ENCODE measurements at places on chromosomes 12 and 14.

GRCh38 chr12:100484183-100484886, 10.7 kb downstream of the NR1H4 start:
- DNase-seq = no peak

DNA sequence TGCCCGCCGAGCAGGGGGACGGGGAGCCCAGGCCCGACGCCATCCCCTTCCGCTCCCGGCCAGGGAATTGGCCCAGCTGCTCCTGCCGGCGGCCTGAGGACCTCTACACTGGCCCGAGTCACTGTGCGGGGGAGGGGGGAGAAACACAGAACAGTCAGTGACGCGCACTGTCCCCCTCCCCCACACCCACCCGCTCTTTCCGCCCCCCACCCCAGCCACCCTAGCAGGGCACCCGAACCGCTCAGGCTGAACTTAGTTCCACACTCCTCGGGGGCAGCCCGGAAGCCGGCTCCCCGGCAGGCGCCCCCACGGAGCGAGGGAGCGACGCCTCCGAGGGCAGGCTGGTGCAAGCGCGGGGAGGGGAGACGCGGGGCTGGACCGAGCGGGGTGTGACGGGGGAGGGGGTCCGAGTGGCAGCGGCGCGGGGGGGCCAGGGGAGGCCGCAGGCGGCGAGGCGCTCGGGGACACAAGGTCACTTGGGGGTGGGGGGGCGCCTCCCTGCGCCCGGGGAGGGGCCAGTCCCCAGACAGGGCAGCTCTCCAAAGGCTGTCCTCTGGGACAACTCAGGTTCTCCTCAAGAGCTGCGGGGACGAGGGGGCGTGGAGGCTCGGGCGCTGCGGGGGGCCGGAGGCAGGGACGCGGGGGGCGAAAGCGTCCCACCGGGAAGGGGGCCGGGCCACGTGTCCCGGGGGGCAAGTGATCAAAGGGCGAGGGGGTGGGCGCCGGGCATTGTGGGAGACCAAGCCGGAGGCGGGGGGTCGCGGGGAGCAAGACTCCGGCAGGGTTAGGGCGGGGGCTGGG, 648 bp downstream of the CHD4 start:
- DNase-seq = peak; percentile 28

DNA sequence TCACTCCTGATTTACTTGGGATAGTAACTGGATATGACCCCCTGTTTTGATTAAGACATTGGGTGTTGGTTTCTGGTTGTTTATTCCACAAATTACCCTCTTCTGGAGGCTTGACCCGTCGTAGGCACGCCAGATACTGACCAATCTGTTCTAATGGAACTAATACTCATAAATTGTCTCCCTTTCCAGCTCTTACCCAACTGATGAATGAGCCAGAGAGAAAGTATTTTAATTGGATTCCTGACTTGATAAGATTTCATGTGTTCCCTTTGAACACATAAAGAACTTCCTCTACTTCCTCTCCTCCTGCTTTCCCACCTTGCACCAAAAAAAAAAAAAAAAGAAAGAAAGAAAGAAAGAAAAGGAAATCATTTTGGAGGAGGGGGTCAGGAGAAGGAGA, 340.9 kb downstream of the PCNX1 start:
- no peak for DNase-seq

DNA sequence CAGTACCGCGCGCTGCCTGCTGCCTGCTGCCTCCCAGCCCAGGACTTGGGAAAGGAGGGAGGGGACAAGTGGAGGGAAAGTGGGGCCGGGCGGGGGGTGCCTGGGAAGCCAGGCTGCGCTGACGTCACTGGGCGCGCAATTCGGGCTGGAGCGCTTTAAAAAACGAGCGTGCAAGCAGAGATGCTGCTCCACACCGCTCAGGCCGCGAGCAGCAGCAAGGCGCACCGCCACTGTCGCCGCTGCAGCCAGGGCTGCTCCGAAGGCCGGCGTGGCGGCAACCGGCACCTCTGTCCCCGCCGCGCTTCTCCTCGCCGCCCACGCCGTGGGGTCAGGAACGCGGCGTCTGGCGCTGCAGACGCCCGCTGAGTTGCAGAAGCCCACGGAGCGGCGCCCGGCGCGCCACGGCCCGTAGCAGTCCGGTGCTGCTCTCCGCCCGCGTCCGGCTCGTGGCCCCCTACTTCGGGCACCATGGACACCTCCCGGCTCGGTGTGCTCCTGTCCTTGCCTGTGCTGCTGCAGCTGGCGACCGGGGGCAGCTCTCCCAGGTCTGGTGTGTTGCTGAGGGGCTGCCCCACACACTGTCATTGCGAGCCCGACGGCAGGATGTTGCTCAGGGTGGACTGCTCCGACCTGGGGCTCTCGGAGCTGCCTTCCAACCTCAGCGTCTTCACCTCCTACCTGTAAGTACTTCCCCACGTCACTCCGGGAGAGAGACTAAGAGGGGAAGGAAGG, at the start of gene LGR5:
Gene LGR5 (plus strand): TSS at position 186 of the 732 bp plus-strand sequence. CDS start 283 bp downstream, at position 469.
- DNase-seq = no peak

DNA sequence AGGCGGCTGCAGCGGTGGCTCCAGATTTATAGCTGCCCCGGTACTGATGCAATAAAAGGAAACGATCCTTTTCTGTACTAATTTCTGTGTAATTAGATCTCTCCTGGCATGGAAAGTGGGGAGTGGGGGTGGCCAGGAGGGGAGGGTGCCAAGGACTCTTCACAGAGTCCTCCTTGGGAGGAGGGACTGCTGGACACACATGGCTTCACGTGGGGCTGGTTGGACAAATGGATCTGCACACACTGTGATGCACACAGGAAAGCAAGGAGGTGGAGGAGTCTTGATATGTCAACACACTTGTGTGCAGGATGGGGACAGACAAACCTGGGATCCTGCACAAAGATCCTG, 23.8 kb upstream of the ATP5MC2 start:
- no peak for DNase-seq

DNA sequence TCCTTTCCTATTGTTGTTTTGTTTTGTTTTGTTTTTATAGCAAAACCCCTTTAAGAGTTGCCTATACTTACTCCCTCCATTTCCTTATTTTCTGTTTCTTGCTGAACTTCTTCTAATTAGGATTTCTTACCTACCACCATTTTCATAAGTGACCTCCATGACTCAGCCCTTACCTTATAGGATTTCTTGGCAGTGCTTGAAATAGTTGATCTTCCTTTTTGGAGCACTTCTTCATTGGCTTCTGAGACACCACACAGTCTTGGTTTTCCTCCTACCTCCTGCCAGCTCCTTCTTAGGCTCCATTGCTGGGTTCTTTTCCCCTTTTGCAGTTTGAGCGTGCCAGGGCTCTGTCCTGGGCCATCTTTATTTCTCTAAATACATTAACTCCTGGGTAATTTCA, 23.4 kb upstream of the EID3 start:
- DNase-seq = no peak

DNA sequence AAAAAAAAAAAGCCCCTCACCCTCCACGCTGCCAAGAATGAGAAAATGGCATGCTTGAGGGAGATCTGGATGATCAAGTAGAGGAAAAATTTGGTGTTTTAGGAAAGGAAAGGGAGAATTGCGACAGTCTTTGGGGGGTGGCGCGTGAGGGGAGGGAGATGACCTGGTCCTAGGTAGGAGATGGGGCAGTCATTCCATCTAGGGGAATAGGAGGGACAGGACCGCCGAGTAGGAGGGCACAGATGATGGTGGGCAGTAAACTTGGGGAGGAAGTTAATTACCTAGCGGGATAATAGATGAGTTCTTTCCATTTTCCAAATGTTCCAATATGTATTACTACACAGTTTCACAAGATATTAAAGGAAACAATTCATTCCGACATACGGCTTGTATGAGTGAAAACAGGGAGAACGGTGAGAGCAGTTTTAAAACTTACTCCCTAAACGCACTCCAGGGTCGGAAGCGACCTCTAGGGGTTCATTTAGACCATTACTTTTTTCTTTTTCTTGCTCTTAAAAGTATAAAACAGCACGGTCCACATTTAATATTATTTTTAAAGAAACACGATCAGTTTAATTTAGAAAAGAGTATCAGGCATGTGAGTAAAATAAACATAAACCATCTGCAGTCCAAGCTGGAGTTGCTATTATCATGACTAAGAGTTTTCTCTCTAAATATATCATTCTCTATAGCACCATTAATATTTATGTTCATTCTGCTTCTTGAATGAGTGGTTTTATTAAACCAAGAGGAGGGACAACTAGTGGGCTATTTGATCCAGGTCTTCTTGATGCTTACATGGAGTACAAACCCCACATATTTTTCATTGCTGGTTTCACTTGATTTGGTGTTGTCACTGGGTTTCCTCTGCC, 3.0 kb upstream of the FNTB start:
- peak; percentile 62 for DNase-seq

DNA sequence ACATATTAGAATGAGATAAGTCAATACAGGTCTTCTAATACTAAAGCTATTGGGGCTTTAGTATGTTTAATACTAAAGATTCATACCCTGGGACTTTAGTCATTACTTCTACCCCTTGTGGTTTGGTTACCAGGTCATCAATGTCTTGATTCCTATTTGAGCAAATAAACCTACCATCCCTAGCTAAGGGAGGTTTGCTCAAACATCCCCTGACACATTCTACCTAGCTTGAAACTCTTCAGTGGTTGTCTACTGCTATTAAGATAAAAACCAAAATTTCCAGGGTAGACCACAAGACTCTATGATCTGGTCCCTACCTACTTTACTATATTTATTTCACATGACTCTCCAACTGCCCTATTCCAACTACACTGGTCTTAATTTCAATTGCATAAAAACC, 7.3 kb upstream of the C2CD5 start:
- DNase-seq = no peak

- DNase-seq = no peak
These were observed 71.8 kb upstream of the MAX start for GRCh38 chr14:65173973-65174693.

DNA sequence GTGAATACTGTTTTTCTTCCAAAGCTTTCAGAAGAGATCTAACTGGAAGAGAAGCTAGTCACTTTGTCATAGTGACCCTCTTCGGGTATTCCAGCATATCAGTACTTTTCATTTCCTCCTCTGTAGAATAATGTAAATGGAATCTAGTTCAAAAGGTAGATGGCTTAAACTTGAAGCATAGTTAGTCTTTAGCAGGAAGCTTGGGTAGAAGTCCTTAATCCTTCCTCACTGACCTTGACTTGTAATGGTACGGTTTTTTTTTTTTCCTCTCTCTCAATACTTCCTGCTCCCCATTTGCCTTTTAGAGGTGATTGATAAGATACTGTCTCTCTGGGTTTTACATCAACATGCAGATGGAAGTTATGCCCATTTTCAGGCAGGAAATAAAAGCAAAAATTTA, 1.7 kb downstream of the FBXO34 start:
- peak; percentile 55 for DNase-seq

- DNase-seq = no peak
These were observed 5.5 kb downstream of the KRT80 start for GRCh38 chr12:52186118-52186840.

DNA sequence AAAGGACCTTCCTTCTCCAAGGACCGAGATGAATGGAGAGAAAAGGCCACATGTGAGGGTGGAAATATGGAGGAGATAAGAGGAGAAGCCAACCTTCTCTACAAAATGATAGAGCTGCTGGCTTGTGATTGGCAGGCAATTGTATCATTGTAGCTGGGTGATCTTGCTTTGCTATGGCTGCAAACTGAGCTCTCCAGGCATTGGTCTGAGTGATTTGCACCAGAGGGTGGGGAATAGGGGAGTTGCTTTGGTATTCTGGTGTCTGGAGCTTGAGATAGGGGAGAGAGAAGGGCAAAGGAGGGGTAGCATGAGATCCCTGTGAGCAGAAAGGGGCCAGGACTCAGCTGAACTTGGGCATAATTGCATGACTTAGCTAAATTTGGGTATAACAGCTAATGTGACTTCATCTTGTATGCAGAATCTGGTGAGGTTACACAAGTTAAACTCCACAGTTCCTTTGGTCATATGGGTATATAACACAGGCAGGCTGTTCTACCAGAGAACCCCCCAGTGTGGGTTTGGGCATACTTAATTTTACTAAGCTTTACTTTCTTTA, 72.0 kb downstream of the FOS start:
- DNase-seq = peak; percentile 64

DNA sequence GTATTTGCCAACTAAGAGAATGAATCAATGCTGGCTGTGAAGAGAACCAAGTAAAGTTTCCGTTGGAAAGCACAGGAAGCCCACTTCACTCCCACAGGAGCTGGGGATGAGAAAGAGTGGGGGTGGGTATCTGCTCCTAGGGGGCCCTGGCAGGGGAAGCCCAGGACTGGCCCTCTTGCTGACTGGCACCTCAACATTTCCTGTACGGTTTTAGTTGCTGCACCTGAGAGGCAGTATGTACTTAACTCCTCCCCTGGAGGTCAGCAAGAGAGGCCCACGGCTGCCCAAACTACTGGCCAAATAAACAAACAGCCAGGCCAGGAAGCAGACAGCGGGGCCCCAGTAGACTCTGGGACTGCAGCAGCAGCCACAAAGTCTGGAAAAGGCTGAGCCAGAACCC, 33.8 kb upstream of the VWF start:
- no peak for DNase-seq

- no peak for DNase-seq
These were observed 21.3 kb downstream of the LRTM2 start for GRCh38 chr12:1841586-1842182.

GRCh38 chr14:60242429-60242828, 6.6 kb upstream of the PPM1A start:
- no peak for DNase-seq

- DNase-seq = no peak
These were observed 66.3 kb downstream of the VRK1 start for GRCh38 chr14:96863327-96863985.

GRCh38 chr12:13124656-13125505, 21.4 kb upstream of the GSG1 start:
- DNase-seq = no peak

- DNase-seq = no peak
These were observed 2.4 kb upstream of the GPR65 start for GRCh38 chr14:88002421-88003075.

GRCh38 chr12:2845280-2845679, 10.4 kb upstream of the NRIP2 start:
- no peak for DNase-seq

GRCh38 chr12:31440586-31440985, 114.6 kb upstream of the SINHCAF start:
- DNase-seq = no peak

- DNase-seq = peak; percentile 12
These were observed 234.0 kb downstream of the SPTSSA start for GRCh38 chr14:34227834-34228649.

DNA sequence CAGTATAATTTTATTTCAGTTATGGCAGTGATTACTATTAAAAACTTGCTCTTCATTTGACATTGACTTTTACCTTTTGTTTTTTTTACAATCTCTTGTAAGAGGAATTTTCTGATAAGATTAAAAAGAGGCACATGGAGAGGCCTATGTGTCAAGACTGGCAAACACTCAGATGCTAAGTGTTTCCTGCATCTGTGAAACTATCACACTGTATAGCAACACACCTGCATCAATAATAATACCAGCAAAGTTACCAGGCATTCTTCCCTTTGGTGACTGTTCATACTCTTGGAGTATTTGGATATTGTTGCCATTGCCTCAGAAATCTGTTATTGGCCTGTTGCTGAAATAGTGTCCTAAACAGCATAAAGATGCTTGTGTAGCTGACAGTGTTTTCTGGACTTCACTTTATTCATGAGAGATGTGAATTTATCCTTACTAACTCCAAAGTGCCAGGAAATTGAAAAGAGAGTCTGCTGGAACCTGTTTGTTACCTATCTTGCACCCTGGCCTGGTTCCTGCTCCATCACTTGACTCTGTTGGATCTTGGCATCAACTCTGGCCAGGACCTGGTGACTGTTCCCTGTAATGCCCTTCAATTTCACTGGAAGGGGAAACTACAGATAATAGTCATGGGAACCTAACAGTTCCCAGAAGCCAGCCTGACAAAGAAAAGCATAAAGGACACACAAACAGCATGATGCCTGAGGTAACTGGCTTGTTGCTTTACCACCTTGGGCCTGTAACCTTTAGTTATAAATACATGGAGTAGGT, 19.8 kb downstream of the SLC16A7 start:
- no peak for DNase-seq

Data from hematopoietic multipotent progenitor cell treated with erythropoietin and hydrocortisone succinate and interleukin-3 and kit ligand, for 17 days (in vitro differentiated cells).